A549 (cell line): ENCODE measurements at places on chromosomes 4 and X. TPM values are rescaled to one million over a fixed set of nuclear protein-coding genes. Genes with fewer than 3 reads are reported as not detected.

The SPON2 gene
- 0.07 to 0.54 TPM (median 0.15 TPM) in 3 replicates for polyA plus RNA-seq

The ADGRL3 gene
- polyA plus RNA-seq, result 0.01 to 0.05 TPM (median 0.05 TPM) in 3 replicates

The OTUD6A gene
- polyA plus RNA-seq, result not detected in 3 replicates

The AFP gene
- polyA plus RNA-seq, result 4.0 to 4.5 TPM (median 4.5 TPM) in 3 replicates

DNA sequence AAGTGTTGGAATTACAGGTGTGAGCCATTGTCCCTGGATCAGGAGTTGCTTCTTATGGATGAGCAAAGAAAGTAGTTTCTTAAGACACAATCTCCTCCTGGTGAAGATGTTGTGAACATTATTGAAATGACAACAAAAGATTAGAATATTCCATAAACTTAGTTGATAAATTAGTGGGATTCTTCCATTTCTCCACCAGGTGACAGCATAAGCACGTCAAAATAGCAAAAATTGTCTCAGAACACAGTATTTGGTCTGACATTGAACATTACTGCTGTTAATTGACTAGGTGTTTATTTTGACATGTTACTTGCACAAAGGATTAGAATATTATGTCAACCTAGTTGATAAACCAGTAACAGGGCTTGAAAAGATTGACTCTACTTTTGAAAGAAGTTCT lies 21.6 kb downstream of the CLDN34 start:
- peak; percentile 24 for DNase-seq

DNA sequence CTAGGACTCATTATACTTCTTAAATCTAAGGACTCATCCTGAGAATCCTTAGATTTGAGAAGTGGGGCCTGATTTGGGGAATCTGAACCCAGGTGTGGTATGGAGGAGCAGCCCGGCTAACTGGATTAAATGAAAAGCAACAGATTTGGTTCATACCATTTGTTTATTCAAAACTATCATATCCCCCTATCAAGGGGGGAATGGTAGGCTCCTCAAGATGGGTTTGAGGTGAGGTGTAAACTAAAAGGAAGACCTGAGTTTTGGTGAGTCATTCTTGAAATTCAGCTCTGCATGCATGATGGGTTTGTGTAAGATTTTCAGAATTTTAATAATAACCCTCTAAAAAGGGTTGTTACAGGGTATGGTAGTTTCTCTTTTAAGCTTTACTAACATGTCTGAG lies 53.4 kb downstream of the CASP6 start:
- no peak for DNase-seq

DNA sequence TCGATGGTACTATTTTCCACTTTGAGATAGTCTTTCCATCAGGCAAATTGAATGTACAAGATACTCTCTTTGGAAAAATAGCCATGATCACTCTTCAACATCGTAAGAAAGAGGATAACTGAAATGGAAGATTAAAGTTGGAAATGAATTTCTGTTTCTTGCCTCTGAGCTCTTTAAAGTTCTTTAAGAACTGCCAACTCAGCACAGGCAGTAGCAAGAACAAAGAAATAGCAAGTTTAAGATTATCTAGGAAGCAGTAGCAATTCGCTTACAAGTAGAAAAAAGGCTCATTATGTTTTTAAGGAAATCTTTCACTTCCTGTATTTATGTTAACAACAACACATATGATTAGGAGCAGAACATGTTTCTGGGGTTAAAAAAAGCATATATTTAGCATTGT lies 127.6 kb downstream of the CDS1 start:
- DNase-seq, result no peak

- DNase-seq, result peak; percentile 8
These were observed 58.7 kb upstream of the KDR start for GRCh38 chr4:55183926-55184599.

DNA sequence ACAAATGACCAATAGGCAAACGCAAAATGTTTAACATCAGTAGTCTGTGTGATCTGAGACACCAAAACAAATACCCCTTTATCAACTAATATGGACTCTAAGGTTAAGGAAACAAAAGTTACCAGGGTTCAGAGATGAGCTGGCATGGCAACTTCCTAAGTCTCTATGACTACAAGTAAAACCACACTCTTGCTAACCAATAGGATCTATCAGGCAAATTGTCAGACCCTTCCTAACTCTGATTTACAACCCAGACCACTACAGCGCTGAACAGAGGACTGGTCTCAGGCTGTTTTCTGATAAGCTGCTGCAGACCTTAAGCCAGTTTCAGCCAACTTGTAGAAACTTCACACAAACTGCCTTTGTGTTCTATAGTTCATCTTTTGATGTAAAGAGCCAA lies 608.0 kb downstream of the TLL1 start:
- no peak for DNase-seq

- no peak for DNase-seq
These were observed 129.4 kb upstream of the PCDH18 start for GRCh38 chr4:137661693-137662092.

- no peak for DNase-seq
These were observed 222.6 kb upstream of the PCDH18 start for GRCh38 chr4:137754652-137755471.

- DNase-seq, result no peak
These were observed 1.0 kb downstream of the LIMCH1 start for GRCh38 chr4:41538887-41539498.
